ENCODE measurements at places on chromosomes 11 and 22. TPM values are rescaled to one million over a fixed set of nuclear protein-coding genes. Genes with fewer than 3 reads are reported as not detected.

The TTC36 gene
- polyA plus RNA-seq, result 0.36 TPM

The TRIM5 gene
- polyA plus RNA-seq, result 44.8 TPM

The GSTP1 gene
- 818 TPM for polyA plus RNA-seq

The MS4A4A gene
- 15.3 TPM for polyA plus RNA-seq

GRCh38 chr11:35242412-35243242, 103.7 kb downstream of the CD44 start:
- no peak for DNase-seq

DNA sequence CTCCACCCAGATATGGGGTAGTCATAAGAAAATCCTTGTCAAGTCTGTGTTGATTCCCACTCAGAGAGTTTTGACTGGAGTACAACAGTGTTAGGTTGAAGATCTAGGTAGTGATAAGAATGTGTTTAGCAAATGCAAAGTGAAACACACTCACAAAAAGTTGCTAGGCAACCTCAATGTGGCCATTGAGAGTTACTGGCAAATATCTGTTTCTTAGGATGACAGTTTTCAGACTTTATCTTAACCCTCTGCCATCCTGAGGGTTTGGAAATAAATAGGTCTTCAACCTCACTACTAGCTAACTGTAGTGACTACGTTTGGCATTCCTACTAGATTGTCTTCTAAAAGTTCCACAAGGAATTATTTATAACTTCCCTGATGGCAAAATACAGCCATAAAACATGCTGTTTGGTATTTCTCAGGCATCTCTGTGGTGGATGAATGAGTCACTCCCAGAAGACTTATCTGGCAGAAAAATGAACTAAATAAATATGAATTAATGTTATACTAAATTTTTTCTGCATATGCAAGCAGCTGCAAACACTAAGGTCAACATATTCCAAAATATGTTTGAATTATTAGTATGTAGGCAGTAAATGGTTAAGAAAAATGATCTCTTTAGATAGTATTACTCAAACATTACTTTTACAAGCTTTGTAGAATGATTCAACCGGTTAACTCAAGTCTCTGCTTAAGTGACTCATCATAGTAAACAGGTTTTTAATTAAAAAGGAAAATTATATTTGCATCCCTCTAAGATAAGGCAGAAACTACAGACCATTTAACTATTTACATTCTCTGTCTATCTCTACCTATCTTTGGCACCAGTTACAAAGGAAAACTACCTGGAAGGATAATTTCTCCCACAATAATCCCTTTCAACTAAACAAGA, 17.1 kb upstream of the SYTL2 start:
- DNase-seq, result no peak

DNA sequence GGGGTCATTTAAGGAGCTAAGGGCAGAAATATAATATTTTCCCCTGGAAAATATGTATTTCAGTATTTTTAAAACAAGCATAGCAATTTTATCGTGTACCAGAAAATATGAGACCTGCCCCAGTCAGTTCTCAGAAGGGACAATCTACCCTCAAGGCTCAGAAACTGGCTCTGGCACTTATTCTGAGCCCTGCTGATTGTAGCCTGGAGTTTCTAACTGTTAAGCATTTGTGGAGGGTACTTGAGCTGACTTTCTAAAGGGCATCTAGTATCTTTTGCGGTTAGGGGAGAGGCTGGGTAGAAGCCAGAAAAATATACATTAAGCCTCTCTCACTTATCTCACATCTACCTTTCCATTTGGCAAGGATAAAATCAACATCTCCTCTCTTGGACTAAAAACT, 71.3 kb upstream of the FSHB start:
- DNase-seq, result no peak

DNA sequence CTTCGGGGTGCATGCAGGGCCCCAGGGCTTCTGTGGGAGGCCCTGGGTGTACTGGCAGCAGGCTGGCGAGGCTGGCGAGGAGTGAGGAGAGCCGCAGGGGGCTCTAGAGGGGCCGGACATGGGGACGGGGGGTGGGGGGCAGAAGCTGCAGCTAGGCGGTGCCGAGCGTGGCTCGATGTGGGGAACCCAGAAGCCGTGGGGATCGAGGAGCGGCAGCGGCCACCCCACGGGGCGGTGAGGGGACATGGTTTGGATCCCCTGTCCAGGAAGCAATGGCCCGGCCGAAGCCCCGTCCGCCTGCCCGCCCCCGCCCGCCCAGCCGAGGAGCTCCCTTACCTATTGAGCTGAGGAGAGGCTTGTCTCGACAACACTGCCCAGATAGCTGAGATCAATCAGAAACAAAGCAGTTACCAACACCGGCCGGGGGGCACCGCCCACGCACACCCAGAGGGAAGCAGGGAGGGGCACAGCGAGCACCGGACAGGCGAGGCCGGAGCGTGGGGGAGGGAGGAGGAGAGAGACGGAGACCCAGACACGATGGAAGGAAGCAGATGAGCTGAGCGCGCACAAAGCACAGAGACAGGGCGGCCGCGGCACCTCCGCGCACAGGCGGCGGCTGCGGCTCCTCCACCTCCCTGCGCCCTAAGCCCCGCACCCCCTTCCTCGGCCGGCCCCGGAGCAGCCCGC, 38.7 kb downstream of the IGSF9B start:
- no peak for DNase-seq

DNA sequence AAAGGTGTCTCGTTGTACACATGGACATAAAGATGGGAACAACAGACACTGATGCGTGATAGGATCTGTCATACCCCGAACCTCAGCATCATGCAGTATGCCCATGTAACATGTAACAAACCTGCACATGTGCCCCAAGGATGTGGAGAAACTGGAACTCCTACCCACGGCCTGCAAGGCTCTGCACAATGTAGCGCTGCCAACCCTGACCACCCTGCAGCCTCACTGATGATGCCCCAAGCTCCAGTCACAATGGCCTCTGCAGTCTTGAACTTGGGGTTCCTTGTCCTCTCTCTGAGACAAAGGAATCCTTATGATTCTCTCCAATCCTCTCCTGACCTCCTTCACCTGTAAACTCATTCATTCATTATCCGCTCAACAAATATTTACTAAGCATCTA, 14.2 kb downstream of the LMO1 start:
- no peak for DNase-seq

DNA sequence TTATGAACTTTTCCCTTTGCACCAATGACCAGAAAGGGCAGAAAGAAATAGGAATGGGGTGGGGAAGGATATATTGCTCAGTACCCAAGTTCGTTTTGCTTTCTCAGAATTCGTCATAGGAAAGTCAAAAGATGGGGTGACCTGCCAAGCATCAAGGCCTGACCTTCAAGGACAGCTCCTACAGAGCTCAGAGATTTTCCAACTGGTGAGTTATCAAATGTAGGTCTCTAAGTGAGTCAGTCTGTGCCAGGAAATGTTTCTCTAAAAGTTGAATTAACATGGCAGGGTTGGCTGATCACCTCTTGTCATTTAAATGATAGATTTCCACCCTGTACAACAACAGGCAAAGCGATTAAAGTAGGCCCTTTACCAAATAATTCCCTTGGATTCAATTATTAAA, 307.2 kb downstream of the CADM1 start:
- DNase-seq, result no peak

GRCh38 chr11:64229090-64229743, 1.1 kb upstream of the DNAJC4 start:
- no peak for DNase-seq

DNA sequence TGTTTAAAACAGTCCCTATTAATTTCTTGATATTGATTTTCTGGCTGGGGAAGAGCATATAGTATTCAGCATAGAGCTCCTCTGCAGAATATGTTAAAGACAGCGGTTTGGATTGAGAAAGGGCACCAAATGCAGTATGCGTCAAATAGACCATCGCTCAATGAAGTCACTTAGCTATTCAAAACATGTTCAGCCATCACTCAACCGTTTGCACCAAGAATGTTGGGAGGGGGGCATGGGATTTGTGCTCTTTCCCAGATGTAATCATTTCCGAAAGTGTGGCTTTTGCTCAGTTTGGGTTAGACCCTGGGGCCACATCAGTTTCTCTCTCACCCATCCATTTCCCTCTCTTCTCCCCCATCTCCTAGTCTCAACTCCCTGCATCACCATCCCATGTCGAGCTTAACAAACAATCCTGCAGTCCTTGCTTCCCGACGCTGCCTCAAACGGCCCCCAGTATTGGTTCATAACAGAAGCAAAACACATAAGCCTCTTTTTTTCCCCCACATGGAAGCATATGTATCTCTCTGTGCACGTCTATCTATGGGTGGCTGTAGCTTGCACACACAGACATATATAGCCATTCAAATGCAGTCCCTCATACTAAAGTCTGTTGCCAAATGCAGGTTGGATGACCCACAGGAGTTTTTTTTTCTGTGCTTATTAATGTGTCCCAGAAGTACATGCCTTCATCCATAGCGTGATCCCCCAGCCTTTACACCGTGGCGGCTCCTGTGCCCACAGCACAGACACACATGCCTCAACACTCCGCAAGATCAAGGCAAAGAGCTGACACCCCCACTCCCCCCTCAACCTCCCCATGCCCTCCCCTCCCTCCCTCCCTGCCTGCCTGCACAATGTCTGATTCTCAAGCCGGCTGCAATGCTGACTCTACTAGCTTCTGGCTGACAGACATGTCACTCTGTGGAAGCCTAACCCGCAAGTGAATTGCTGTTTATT, 2.6 kb downstream of the CACNG2 start:
- DNase-seq, result no peak

GRCh38 chr11:133049244-133050019, 482.9 kb downstream of the OPCML start:
- no peak for DNase-seq

DNA sequence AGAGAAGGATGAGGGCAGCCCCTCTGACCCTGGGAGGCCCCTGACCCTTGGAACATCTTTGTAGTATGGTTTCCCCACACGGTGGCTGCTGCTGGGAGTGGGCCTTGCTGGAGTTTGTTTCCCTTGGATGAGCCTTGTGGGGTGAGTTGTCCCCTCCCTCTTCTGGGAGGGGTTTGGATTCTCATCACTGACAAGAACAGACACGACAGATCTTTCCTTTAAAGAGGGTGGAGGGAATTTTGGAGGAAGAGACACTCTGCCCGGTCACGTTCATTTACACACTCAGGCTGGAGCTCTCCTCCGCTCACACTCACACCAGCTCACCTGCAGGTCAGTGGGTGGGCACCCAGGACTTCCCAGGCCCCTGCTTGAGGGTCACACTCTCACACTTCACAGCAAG, 31.7 kb downstream of the POU2F3 start:
- no peak for DNase-seq

- no peak for DNase-seq
These were observed 23.3 kb downstream of the DGCR6L start for GRCh38 chr22:20296598-20296997.

GRCh38 chr11:11948242-11948947, 60.0 kb downstream of the DKK3 start:
- DNase-seq, result no peak

DNA sequence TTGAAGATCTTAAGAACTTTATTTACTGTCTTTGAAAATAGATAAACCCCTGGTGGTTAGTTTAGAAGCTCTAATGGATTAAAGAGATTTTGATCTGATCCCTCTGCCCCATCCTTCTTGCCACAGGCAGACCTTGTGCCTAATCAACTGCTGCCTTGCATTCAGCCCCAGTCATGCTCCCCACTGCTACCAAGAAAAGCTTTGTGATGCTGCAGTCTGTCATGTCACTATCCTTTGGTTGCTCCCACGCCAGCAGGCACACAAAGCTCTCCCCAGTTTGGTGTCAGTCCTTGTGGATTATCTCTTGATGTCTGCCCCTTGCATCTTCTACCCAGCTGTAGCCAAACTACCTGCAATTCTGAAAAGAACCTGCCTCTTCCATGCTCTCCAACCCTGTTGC, 112.2 kb downstream of the MTNR1B start:
- no peak for DNase-seq

DNA sequence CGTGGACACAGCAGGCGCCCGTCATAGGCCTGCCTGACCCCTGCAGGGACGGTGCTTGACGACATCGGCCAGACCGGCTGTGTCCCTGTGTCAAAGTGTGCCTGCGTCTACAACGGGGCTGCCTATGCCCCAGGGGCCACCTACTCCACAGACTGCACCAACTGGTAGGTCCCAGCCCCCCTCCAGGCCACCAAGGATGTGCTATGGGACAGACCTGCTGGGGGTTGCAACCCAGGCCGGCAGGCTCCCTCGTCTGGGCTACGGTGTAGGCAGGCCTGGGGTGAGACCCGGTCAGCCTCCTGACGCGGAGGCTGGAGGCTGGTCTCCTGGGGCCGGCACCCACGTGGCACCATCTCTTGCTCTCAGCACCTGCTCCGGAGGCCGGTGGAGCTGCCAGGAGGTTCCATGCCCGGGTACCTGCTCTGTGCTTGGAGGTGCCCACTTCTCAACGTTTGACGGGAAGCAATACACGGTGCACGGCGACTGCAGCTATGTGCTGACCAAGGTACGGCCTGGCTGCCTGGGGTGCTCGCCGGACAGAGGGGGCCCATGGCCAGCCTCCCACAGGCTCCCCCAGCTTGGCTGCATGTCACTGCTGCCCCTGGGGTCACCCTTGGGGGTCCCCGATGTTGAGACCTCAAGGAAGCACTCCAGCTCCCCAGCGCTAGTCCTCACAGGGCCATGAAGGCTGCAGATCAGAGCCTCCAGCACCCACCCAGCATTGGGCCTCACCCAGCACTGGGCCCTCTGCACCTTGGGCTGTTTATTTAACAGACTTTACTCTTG, 7.7 kb downstream of the MUC5AC start:
- no peak for DNase-seq

GRCh38 chr11:8794677-8795103, 112.1 kb downstream of the RPL27A start:
- DNase-seq, result no peak

DNA sequence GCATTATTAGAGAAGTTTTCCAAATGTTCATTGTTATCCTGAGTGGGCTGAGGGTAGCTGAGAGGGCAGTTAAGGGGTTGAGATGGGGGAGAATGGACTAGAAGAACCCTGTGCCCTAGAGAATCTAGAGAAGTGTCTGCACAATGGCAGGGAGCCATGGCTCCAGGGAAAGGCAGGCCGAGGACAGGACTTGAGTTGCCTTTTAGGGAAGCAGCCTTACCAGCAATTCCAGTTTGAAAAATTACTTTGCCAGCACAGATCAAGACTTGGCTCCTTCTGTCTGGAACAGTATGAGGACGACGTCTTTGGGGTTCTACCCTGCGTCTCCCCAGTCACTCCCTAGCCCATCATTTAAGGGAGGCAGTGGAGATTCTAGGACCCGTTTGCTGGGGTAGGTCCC, 25.7 kb upstream of the MICAL3 start:
- no peak for DNase-seq

DNA sequence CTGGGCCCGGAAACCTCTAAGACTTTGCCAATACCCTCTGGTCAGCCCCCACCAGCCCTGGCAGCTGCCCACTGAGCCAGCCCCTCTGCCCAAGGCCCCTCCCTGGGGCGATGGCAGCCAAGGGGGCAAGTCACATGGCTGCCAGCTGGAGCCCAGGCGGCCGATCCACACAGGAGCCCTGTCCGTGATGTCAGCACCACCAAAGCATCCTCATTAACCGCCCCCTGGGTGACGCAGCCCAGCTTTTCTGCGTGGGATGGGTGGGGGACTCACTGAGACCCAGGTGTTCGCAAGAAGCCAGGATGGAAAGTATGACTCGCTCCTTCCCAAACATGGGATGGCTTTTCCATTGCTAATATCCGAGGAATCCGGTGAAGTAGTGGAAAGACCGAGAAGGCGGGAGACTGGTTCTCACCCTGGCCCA, 46.6 kb upstream of the WNT7B start:
- DNase-seq, result no peak
